ENCODE measurements at places on chromosomes 1 and 21.

- no peak for DNase-seq
These were observed 87.7 kb upstream of the ATP1B1 start for GRCh38 chr1:169018751-169019150.

DNA sequence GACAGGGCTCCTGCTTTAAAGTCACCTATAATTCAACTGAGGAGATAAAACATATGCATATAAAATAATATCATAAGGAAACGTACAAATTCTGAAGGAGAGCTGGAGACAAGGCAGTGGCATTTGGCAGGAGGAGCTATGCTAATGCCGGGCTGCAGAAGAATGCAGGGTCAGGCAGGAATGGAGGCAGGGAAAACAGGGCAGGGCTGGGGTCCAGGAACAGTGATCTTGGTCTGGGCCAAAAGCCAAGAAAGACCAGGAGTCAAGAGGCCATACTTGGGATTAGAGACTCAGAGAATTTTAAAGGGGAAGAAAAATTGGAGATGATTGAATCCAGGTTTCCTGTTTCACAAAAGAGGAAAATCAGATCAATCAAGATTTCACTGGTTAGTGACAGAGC lies 20.0 kb upstream of the BRDT start:
- DNase-seq: no peak

DNA sequence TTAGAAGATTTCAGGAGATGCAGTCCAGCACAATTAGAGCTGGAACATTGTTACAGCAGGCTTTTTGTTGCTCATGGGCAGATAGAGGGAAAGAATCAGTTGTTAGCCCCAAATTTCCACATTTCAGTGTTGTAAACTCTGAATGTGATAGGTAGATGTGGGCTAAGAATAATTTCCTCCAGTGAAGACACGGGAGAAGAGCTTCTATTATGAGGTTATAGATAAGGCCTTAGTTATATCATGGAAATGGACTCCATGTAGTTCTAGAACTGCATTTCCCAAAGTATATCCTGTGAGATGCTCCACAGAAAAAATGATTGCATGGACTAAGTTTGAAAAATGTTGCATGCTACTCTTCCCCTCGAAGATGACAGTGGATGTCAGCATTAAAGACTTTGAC lies 64.9 kb downstream of the PRKAA2 start:
- no peak for DNase-seq

GRCh38 chr1:3772027-3772714 lies 378 bp upstream of the SMIM1 start:
- peak; percentile 50 for DNase-seq

DNA sequence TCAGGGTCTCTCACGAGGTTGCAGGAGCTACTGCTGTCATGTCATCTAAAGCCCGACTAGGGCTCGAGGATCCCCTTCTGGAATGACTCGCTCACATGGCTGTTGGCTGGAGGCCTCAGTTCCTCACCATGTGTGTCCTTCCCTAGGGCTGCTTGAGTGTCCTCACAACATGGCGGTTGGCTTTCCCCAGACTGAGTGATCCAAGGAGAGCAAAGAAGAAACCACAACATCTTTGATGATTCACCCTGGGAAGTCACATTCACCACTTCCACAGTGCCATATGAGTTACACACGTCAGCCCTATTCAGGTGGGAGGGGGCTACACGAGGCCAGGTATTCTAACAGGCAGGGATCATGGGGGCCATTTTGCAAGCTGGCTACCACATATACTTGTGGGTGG lies 64.9 kb downstream of the FHAD1 start:
- DNase-seq: no peak

GRCh38 chr1:110338309-110338885 lies 780 bp upstream of the RBM15 start:
- DNase-seq: peak; percentile 81

GRCh38 chr1:87180682-87181081 lies 148.0 kb upstream of the LMO4 start:
- no peak for DNase-seq

- DNase-seq: peak; percentile 24
These were observed 35.9 kb downstream of the ITPKB start for GRCh38 chr1:226702957-226703831.

DNA sequence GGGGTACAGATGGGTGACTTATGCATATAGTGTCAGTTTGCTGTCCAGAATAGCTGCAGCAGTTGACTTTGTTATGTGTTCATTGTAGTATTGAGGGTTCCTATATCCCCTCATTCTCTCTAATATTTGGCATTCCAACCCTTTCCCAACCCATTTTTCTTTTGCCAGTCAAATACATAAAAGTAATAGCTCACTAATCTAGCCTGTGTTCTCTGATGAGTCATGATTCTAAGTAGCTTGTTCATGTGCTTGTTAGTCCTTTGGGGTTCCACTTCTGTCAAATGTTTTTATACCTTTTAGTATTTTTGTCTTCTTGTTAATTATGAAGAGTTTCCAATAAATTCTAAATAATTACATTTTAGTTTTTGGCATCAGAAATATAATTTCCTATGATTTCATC lies 99.2 kb upstream of the MROH9 start:
- DNase-seq: no peak

GRCh38 chr21:38148046-38148445 lies 108.7 kb upstream of the KCNJ15 start:
- no peak for DNase-seq

DNA sequence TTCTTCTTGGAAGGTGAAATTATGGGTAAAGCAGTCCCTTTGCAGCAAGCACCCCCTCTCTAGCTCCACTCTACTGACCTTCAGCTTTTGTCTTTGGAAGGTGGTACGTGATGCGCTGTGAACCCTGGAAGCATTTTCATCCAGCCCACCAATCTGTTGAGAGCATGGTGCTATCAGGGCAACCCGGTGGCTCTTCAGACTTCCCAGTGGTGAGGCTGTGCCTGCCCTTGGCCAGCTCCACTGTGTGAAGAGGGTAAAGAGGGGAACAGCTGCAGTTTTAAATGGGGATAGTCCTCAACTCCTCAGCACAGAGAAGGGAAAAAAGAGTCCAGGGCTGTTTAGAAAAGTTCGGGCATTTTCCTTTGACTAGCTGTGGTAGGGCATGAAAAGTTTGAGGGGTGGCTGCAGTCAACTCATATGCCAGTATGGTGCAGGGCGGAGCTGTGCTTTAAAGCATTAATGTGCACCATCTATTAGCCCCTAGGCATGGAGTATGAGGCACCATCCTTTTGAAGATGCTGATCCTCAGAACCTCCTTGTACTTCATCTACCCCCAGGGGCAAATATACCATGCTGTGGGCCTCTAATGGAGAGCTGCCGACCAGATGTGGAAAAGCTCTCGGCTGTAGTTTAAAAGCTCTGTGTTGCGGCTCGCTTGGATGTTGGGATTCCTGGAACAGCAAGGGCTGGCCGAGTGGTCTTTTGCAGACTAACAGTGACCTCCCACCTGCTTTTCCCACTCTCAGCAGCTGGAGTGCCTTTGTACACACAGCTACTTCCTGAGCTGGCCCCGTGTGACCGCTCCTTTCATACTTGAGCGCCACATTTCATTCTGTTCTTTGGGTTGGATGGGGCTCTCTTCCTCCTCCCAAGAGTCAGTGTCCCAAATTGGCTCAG lies 123.0 kb downstream of the PEX14 start:
- no peak for DNase-seq

DNA sequence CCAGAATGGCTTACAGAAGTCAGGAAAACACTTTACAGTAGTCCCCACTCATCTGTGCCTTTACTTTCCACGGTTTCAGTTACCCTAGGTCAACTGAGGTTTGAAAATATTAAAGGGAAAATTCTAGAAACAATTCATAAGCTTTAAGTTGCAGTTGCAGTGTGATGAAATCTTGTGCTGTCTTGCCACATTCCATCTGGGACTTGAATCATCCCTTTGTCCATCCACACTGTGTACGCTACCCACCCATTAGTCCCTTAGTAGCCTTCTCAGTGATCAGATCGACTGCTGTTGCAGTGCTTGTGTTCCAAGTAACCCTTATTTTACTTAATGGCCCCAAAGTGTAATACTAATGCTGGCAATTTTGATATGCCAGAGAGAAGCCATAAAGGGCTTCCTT lies 30.5 kb downstream of the ZCCHC17 start:
- DNase-seq: no peak

DNA sequence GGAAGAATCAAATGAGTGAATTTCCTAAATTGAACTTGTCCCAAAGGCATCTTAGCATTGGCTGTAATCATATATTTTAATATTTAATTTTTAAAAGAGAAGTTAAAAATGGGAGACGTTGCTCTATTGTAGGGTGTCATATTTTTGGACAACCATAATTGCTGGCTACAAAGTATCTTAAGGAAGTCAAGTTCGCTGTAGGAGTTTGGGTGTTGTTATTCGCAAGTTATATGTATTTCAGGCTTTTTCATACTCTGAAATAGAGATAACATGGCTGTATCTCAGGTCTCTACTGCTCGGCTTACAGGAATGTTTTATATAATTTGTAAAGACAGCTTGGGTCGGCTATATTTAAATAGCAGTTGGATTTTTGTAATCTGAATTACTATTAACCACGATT lies 852 bp downstream of the TMEM50A start:
- DNase-seq: no peak

DNA sequence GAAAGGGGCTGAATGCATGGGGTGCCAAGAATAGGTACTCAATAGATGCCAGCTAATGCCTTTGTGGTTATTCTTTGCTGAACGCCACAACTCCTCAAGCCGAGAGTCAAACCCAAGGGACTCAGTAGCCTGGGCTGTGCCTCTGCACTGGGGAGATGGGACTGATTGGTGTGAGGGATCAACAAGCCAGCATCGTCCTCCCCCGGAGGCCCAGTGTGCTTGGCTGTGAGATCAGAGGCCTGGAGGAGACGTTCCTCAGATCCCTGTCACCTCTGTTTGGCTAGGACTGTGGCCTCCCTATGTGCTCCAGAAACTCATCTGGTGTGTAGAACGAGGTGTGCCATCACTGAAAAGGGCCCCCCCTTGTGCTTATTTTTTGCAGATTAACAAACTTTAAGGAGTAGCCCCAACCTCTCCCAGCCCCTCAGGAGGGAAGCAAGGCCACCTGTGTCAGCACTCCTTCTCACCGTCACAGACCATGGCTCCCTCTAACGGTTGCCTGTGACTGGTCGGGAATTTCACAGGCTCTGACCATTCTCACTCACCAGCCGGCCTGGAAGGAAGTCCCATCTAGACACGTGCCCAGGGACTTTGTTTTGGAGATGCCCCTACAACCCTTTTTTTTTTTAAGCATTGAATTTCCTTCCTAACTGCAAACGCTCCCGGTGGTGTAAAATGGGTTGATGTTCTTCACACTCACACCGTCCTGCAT lies 194.0 kb upstream of the VAMP3 start:
- DNase-seq: no peak

DNA sequence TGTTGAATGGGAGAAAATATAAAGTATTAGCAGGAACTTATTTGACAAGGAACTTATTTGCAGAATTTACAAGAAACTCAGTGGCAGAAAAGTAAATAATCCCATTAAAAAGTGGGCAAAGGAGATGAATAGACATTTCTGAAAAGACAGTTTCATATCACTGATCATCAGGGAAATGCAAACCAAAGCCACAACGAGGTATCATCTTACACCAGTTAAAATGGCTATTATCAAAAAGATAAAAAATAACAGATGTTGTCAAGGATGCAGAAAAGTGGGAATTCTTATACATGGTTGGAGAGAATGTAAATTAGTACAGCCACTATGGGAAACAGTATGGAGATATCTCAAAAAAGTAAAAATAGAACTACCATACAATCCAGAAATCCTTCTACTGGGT lies 61.0 kb downstream of the SYT14 start:
- no peak for DNase-seq

- no peak for DNase-seq
These were observed 13.1 kb downstream of the SERPINC1 start for GRCh38 chr1:173903827-173904531.

GRCh38 chr1:220878191-220879075 lies 810 bp upstream of the HLX start:
- no peak for DNase-seq

DNA sequence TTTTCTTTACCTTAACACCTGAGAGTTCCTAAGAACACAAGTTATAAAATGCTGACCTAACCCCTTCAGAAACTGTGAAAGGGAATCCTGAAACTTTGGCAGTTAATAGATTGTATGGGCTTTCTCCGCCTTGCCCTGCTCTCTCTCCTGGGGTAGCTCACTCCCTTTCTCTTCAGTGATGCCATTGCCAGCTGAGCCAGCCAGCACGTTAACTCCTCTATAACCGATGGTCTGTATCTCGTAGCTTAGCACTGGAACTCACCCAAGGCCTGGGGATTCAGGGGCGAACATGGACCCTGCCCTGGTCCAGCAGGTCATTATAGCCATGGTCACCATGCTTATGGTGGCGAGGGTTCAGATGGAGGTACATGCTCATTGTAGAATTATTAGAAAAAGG lies 40.7 kb downstream of the TRAPPC10 start:
- DNase-seq: no peak

- DNase-seq: no peak
These were observed 9.4 kb downstream of the KIRREL1 start for GRCh38 chr1:158002631-158003405.

DNA sequence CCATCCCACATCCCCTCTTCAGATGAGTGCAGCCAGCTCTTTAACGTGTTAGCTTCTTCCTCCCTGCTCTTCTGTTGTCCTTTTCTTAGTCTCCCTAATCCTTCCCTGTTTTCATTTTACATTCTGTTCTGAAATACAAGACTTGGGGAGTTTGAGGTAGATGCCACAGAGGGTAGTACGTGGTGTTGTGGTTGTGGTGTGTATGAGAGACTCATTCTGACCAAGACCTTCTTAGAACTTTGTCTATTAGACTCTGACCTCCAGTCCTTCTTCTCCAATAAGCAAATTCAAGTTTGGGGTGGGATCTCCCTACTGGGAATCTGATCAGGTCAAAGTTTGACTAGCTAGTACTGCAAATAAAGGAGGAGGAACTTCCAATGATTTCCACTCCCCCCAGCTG lies 39.5 kb downstream of the CACNA1E start:
- no peak for DNase-seq
